ENCODE measurements at places on chromosomes 11 and 22.

DNA sequence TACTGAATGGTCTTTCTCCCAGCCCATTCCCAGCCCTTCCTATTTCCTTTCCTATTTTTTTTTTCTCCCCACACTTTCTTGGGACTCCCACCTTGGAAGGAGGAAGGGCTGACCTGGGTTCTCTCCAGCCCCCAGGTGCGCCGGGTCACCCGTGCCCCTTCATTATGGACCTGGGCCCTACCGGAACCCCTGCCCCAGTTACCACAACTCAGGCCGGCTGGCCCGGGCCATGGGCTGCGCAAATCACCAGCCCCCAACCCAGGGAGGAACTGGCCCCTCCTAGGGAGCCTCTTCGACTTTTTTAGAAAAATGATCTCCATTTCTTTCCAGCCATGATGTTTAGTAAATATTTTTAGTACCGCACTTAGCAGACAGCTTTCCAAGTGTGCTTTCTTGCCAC lies 62.2 kb downstream of the MORC2 start:
- DNase-seq = no peak

DNA sequence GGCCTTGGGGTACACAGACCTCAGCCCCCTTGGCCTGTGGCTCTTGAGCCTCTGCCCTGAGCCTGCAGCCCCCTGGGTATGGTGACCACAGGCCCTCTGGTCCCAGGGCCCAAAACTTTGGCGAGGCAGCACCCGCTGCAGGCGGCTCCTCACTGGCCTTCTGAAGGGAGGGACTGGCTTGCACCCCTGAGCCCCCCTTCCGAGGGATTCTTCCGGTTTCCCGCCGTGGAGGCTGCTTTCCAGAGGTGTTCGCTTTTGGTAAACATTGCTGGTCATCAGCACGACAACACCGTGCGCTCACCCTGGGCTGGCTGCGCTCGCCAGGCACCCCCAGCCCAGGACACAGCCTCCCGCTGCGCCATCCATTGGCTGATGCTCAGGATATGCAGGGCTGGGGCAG lies 42.0 kb downstream of the GRAMD4 start:
- DNase-seq = no peak

GRCh38 chr11:15969281-15969680 lies 387.1 kb downstream of the SOX6 start:
- DNase-seq = no peak

DNA sequence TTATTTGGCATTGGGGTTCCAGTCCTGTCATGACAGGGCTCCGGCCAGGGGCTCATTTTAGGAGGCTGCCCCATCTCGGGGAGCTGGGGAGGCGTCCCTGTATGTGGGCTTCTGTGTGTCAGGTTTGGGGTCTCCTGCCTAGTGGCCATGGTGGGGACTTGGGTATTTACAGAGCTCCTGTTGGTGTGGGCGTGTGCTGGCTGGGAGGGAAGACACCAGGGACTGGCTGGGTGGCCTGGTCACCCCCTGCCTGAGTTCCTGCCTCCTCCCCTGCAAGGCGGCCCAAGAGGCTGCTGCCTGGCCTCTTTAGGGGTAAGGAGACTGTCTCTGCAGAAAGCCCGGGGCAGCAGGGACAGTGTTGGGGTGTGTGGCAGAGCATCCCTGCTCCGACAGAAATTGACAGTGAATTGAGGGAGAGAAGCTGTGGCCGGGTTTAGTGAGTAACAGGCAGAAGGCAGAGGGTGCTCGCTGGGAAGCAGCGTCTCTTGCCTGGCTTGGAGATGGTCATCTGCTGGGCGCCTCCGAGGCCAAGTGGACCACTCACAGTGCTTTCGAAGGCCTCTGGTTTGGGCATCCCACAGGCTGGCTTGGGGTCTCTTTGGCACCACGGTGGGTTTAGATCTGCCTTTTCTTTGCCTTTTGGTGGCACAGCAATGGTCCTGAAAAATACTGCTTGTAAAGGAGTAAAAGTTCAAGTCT lies 40.3 kb upstream of the GRAMD4 start:
- no peak for DNase-seq

- no peak for DNase-seq
Measured at GRCh38 chr11:44979543-44980399, 29.1 kb upstream of the TP53I11 start.

DNA sequence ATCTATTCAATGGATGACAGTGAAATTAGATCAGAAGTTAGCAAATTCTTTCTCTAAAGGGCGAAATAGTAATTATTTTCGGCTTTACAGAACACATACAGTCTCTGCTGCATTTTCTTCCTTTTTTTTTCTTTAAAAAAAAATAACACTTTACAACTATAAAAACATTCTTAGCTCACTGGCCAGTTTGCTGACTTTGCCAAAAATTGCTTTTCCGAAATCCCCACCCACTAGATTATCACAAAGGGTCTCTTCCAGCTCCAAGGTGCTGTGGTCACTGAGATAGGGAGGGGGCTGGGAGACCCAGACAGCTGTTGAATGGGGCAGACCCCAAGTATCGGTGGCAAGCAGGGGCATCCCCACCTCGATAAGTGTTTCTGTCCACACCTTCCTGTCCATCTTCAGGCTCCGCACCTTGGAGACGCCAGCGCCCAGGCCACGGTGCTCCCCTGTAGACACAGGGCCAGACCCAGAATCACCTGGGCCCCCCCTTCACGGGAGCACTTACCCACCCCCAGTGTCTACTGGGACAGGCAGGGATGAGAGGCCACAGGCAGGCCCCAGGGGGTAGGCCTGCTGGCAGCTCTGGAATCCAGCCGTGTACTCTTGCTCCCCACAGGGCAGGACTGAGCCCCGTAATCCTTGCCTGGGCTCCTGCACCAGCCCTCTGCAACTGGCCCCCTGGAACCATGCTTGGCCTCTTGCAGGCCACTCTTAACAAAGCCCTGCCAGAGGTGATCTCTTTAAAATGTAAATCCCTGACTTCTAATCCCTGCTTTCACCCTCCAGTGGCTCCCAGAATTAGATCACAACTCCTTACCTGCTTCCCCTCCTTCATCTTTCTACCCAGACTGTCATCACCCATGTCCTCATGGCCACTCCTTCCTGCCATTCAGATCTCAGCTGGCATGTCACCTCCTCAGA lies 31.5 kb upstream of the PDE2A start:
- DNase-seq = no peak

DNA sequence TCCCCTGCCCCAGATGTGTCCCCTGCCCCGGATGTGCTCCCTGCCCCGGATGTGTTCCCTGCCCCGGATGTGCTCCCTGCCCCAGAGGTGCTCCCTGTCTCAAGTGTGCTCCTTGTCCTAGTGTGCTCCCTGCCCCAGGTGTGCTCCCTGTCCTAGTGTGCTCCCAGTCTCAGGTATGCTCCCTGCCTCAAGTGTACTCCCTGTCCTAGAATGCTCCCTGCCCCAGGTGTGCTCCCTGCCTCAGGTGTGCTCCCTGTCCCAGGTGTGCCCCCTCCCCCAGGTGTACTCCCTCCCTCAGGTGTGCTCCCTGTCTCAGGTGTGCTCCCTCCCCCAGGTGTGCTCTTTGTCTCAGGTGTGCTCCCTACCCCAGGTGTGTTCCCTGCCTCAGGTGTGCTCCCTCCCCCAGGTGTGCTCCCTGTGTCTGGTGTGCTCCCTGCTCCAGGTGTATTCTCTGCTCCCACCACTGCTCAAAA lies 48.7 kb upstream of the RASD2 start:
- DNase-seq = no peak
